Caki2 (cell line): ENCODE measurements at places on chromosomes 7 and 10. TPM values are rescaled to one million over a fixed set of nuclear protein-coding genes. Genes with fewer than 3 reads are reported as not detected.

ABCC2 gene
- total RNA-seq: 64.4 and 68.4 TPM in 2 replicates

GRID2IP gene
- total RNA-seq: not detected in 2 replicates

OPN1SW gene
- not detected in 2 replicates for total RNA-seq

MRC1 gene
- total RNA-seq: not detected in 2 replicates

POMZP3 gene
- not detected in 2 replicates for total RNA-seq

CRTAC1 gene
- total RNA-seq: not detected in 2 replicates

PON1 gene
- total RNA-seq: not detected in 2 replicates

BBS9 gene
- total RNA-seq: 13.4 and 14.3 TPM in 2 replicates

FAM237B gene
- not detected in 2 replicates for total RNA-seq

AASS gene
- total RNA-seq: 0.51 TPM in 1 of 2 replicates, not detected in the other

HOXA3 gene
- total RNA-seq: 3.3 and 32.9 TPM in 2 replicates

MYOZ1 gene
- total RNA-seq: not detected in 2 replicates

RINT1 gene
- 4.8 and 5.7 TPM in 2 replicates for total RNA-seq

OR2A42 gene
- total RNA-seq: not detected in 2 replicates

TYW1B gene
- total RNA-seq: 0.09 and 0.78 TPM in 2 replicates

CALY gene
- total RNA-seq: not detected in 2 replicates

UPK3BL1 gene
- 12.8 and 15.6 TPM in 2 replicates for total RNA-seq

OR2A25 gene
- total RNA-seq: not detected in 2 replicates

CYP2C9 gene
- not detected in 2 replicates for total RNA-seq

CYP2E1 gene
- not detected in 2 replicates for total RNA-seq

PSTK gene
- 3.4 and 3.9 TPM in 2 replicates for total RNA-seq

ZNF680 gene
- total RNA-seq: 5.4 and 9.6 TPM in 2 replicates

TNS3 gene
- 47.7 and 50.5 TPM in 2 replicates for total RNA-seq

FEZF1 gene
- not detected in 2 replicates for total RNA-seq

ADAMTS14 gene
- total RNA-seq: 0.37 and 1.0 TPM in 2 replicates

PNLIPRP2 gene
- 1.4 TPM in 1 of 2 replicates, not detected in the other for total RNA-seq

RPEL1 gene
- not detected in 2 replicates for total RNA-seq

PTPRZ1 gene
- not detected in 2 replicates for total RNA-seq

MBLAC1 gene
- total RNA-seq: 0.52 and 2.5 TPM in 2 replicates

VGF gene
- 0.14 and 0.74 TPM in 2 replicates for total RNA-seq

SLC18A2 gene
- not detected in 2 replicates for total RNA-seq

CAV1 gene
- total RNA-seq: 141 and 160 TPM in 2 replicates

PGAM2 gene
- total RNA-seq: not detected in 2 replicates

AMZ1 gene
- not detected in 2 replicates for total RNA-seq

SLC26A3 gene
- not detected in 2 replicates for total RNA-seq

LRIT1 gene
- not detected in 2 replicates for total RNA-seq

NEBL gene
- total RNA-seq: 5.4 and 7.4 TPM in 2 replicates

KIFBP gene
- total RNA-seq: 37.3 and 41.5 TPM in 2 replicates

ZNF467 gene
- 0.41 and 1.4 TPM in 2 replicates for total RNA-seq

OR13A1 gene
- total RNA-seq: not detected in 2 replicates

CALHM1 gene
- total RNA-seq: not detected in 2 replicates

CTAGE4 gene
- 0.84 and 1.3 TPM in 2 replicates for total RNA-seq

GDI2 gene
- total RNA-seq: 380 and 392 TPM in 2 replicates

TMEM270 gene
- 1.7 TPM in 1 of 2 replicates, not detected in the other for total RNA-seq

KNDC1 gene
- 0.90 and 1.1 TPM in 2 replicates for total RNA-seq

CTAGE8 gene
- total RNA-seq: 1.3 TPM in 1 of 2 replicates, not detected in the other

GPRIN2 gene
- 4.3 and 6.3 TPM in 2 replicates for total RNA-seq

EIF3B gene
- total RNA-seq: 202 and 205 TPM in 2 replicates
